ENCODE measurements at places on chromosomes 12 and 14.

DNA sequence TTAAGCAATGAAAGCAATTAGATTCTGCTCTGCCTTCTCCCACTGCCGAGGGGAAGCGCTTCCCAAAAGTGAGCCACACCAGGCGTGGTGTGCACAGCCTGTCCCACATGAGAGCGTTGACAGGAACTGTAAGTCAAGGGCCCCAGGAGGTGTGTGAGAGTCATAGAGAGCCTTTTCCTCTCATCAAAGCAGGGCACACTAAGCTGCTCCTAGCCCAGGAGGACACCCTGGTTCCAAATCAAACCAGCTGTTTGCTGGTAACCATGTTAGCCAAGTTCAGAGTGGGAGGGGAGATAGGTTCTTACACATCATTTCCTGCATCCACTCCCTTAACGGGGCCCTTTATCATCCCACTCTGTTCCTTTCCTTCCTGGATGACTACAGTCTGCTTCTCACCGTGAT lies 98.3 kb downstream of the SPTSSA start:
- no peak for DNase-seq

DNA sequence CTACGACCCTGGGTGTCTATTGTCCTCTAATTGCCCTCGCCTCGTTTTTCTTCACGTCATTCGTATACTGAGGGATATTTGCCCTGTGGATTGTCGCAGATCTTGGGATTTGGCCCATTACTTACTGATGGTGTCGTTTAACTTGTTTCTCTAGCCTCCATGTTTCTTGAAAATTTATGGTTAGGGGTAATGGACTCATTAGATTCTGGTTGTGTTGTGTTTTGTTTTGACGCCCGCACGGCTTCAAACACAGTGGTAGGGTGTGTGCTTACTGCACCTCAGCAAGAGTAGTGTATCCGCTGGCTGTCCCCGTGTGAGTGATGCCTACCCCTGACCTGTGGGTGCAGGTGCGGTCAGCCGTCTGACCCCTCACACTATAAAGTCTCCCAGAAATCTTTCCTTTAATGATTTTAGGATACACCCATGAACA lies 874 bp upstream of the RNU6-8 start:
- DNase-seq, result no peak

- DNase-seq, result no peak
Measured at GRCh38 chr14:103097994-103098957, 3.8 kb downstream of the EXOC3L4 start.

DNA sequence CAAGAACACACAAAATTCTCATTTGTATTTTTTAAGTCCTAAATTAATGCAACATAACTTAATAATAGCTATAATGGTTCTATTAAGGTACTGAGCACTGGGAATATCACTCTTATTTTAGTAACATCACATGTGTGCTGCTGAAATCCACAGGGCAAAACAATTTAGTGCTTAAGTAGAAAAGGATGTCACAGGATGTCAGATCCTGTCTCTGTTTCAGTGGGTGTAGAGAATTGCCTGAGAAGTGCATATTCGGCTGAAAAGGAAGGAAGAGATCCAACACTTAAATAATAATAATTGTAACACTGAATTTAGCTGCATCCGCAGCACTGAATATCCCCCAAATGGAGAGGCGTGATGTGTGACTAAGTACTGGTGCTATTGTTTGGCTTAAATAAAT lies 8.6 kb downstream of the LDHB start:
- no peak for DNase-seq

- DNase-seq, result no peak
Measured at GRCh38 chr12:121871467-121871866, 12.8 kb upstream of the HPD start.

DNA sequence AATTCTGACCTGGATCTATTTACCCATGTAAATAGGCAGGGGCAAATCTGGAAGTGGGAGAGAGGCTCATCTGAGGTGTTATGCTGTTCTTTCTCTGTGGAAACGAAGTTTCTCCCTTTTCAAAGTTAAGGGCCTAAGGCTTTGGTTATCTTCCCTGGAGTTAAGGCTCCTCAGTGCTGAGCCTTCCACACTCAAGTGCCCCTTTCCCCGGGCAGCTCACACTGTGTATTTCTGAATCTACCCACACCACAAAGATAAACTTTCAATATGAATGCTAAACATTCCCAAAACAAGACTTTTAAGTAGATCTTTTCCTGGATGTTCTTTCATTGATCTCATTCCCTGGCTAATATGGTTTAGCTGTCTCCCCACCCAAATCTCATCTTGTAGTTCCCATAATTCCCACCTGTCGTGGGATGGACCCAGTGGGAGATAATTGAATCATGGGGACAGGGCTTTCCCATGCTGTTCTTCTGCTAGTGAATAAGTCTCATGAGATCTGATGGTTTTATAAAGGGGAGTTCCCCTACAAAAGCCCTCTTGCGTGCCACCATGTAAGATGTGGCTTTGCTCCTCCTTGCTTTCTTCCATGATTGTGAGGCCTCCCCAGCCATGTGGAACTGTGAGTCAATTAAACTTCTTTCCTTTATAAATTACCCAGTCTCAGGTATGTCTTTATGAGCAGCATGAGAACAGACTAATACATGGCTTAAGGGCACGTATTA lies 251.1 kb downstream of the NAV3 start:
- DNase-seq, result no peak

- DNase-seq, result no peak
Measured at GRCh38 chr12:83346333-83346732, 659.6 kb downstream of the TMTC2 start.

DNA sequence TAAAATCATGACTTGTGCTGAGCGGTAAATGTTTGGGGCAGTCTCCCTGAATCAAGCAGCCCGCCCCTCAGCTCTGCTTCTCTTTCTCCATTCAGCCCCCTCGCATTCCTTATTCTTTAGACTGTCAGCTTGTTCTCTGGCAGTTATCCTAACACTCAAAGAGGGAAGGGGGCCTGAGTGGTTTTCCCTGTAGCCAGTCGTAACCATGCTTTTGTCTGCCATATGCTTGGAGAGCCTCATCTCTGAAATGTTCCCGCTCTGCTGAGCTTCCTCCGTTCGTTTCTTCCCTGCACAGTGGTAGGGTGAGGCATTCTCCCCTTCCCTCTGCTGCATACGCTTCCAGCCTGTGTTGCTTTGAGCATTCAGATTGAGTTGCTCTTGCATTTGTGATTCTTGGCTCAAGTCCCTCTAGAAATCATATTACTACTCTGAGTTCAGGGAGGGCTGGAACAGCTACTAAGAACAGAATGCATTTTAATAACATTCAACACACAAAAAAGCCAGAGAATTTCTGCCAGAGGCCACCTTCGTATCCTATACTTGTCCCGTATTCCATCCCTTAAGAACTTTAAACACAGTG lies 119.7 kb downstream of the FBXL14 start:
- DNase-seq, result no peak

GRCh38 chr14:58191763-58192601 lies 8.0 kb upstream of the ACTR10 start:
- DNase-seq, result no peak

DNA sequence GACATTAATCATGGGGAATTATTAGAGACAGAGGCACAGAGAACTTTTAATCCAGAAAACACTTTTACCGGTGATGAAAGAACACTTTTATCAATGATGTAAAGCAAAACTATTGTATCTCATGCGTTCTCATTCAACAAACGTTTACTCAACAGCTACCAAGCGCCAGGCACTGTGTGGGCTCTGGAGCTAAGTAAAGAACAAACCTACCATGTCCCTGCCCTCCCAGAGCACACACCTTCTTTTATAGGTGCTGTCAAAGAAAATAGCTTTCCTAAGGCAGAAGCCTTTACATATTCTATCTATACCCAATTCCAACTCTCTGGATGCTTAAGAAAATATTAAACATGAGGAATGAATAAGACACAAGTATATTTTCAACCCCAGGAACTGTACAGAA lies 91.1 kb downstream of the FOXN3 start:
- DNase-seq, result no peak

GRCh38 chr12:45872446-45872845 lies 117.9 kb downstream of the SCAF11 start:
- DNase-seq, result no peak

DNA sequence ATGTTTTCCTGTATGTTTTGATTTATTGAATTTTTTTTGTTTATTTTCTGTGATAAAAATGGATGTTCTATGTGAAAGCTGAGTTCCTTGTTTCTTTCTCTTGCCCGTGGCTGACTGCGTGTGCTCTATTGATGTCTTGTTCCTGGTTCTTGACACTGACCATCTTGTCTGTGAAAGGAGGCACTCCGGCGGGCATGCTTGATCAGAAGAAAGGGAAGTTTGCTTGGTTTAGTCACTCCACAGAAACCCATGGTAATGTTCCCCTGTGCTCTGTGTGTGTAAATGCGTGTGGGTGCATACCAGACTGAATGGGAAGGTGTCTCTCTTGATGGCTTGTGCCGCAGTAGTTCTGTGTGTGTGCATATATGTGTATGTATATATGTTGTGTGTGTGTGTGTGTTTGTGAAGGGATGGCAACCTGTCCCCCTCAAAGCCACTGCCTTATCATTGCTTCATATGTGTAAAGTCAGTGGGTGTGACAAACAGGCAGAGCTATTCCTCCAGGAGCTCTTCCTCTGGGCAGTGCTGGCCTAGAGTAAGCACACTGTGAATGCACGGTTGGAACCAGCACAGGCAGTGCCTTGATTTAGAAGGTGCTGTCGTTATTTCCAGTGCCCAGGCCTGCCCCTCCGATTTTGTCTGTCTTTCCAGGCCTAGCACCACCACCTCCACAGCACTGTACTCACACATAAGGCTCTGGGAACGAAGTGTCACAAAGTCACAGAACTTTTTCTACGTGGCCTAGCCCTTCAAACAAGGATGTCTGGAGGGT lies 247.3 kb upstream of the FKBP4 start:
- DNase-seq, result no peak
